ENCODE measurements at places on chromosomes 7 and 10.

DNA sequence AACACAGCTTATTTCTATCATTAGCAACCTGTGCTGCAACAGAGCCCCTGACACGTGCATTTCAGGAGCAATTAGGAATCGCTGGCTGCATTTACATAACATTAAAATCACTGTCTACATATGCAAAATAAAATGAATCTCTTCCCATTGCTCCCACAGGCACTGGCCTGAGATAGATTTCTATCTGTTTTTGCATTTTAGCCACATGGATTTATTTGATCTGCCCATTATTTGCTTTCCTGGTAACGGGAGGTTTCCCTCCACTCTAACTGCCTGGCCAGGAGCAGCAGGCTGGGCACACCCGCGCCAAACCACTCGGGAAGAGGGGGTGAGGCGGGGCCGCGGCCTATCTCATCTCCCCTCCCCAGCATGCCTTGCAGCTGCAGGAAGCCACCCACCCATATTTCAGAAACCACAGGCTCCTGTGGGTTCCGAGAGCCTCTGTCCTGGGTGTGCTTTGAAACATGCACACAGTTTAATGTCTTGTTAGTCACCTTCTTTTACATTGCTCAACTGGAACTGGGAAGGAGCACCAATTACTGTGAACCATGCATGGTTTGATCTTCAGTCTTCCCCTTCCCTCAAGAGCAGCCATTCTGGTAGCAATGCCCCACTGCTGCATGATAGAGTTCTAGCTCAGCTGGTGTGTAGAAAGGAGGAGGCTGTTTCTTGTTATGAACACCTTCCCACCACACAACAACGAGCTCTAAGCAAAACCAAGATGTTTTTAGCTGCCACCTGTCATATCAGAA is 37.7 kb upstream of the IKZF1 start:
- no peak for DNase-seq

- no peak for DNase-seq
Measured at GRCh38 chr10:95268438-95268837, 22.4 kb downstream of the PDLIM1 start.

DNA sequence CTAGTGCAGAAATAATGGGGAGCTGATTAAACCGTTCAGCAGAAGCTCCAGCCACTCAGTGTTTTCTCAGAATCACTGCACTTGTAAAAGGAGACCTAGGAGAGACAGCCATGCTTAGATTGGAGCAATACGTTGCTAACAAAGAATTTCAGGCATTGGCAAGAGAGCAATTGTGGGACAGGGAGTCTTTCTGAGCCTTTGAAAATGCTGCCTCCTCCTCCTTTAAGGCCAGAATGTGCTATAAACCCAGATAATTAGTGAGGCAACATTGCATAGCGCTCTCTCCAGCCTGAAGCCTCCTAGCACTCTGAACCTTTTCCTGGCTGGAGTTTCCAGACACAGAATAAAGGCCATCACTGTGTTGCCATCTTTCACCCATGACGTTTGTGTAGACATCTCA is 18.5 kb upstream of the PTPRN2 start:
- DNase-seq, result no peak

DNA sequence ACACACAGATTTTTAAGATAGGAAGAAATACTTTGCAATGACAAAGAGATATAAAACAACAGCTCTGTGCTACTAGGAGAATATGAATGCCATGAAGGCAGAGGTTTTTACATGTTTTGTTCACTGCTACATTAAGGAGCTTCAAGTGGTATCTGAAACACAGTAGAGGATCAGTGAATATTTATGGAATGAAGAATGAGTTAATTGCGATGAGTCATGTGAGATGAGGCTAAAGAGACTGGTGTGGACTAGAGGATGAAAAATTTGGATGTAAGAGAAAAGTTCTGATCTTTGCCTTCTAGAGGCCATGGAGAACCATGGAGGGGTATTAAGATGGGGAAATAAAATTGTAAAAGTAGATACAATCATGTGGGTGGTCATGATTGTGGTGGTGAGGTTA is 434.2 kb downstream of the PHTF2 start:
- no peak for DNase-seq

DNA sequence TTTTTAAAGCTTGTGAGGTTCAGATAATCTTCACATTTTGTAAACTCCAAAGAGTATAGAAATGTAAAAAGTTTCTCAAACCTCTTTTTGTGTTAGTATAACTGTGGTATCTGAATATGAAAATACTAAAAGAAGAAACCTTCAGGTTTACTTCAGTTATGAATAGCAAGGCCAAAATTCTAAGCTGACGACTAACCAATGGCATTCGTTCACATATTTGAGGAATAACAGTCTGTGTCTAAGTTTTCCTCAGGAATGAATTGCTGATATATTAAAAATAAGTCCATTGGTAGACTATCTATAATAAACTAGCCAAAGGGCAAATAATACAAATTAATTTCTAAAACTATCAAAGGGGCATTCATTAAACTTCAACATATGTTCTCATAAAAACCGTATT is 206.0 kb downstream of the CXCL12 start:
- DNase-seq, result no peak

- DNase-seq, result no peak
Measured at GRCh38 chr7:3987426-3987927, 686.4 kb downstream of the SDK1 start.

DNA sequence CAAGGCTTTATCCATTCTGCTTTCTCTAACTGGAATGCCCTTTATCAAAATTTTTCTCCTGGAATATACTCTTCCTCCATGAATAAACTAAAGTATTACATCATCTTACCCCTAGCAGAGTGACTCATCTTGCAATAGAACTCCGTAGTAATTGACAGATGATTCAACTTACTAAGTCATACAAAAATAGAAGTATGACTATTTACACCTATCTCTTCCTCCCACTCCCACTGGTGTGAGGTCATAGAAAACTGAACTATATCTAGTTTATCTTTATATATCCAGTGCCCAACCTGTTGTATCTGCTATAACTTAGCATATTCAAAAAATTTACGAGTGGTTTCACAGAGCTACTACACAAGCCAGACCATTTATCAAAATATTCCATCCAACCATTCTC is 26.1 kb downstream of the ABCB1 start:
- DNase-seq, result peak; percentile 26

- no peak for DNase-seq
Measured at GRCh38 chr10:119461923-119462322, 80.6 kb downstream of the RGS10 start.

GRCh38 chr7:25643770-25644394 is 415.6 kb upstream of the NPVF start:
- DNase-seq, result no peak

DNA sequence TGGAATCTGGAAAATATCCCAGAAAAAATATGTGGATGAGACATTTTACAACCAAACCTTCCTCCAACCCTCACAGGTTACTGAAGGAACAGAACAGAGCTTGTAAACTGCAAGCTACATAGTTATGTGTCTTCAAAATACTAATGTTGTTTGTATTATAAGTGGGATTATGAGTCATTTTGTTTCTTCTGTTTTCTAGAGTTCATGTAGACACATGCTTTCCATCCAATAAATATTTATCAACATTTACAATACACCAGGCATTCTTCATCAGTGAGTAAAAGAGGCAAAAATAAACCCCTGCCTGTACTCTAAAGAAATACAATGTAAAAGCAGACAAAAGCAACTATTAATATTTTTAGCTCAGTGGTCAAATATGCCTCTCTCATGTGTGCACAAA is 38.0 kb upstream of the TES start:
- DNase-seq, result no peak

- peak; percentile 94 for DNase-seq
Measured at GRCh38 chr7:82443547-82444219, at the start of gene CACNA2D1. Gene CACNA2D1 (minus strand): TSS chr7:82443777.

GRCh38 chr10:8437896-8438295 is 383.4 kb downstream of the GATA3 start:
- no peak for DNase-seq

- no peak for DNase-seq
Measured at GRCh38 chr10:52952391-52953055, 179.9 kb upstream of the MBL2 start.

DNA sequence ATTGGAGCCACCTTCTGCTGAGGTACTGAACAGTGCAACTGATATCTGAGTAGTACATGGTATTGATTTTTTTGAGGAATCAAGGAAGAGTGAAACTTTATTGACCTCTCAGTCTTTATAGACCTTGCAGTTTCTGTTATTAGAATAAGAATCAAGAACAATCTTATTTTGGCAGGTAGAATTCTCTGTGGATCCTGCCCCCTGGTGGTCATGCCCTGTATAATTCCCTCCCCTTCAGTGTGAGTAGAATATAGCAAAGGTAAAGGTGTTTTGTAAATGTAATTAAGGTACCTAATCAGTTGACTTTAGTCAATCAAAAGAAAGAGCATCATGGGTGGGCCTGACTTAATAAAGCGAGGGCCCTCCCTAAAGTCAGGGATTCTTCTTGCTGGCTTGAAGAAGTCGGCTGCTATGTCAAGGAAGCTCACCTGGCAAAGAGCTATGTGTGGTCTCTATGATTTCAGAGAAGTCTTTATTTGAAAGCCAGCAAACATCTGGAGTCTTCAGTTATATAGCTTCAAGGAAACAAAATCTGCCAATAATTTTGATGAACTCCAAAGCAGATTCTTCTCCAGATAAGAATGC is 142.8 kb downstream of the LSM5 start:
- no peak for DNase-seq

DNA sequence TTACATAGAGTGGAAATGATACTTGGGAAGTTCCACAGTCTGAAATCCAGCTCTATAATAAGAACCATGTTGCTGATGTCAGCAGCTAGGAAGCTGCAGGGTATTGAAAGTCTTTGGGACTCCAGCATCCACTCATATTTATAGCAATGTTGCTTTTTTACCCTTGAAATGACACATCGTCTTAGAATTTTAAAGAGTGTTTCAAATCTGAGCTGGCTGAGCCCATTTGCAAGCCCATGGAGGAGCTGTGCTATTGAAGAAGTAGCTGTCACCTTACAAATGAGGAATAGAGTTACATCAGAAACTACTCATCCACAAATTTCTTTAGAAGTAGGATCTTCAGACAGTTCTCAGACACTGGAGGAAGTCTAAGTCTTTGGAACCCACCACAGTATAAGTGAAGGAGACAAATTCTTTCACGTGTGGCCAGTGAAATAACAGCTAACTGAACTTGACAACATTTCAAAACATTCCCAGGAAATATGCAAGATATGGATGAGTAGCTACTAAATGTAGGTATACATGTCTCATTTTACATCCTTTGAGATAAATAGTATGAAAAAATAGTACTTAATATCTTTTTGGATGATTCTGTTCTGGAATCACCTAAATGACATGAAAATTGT is 203.6 kb downstream of the ZNF365 start:
- peak; percentile 32 for DNase-seq

- DNase-seq, result no peak
Measured at GRCh38 chr10:106311590-106311989, 852.9 kb downstream of the SORCS1 start.

DNA sequence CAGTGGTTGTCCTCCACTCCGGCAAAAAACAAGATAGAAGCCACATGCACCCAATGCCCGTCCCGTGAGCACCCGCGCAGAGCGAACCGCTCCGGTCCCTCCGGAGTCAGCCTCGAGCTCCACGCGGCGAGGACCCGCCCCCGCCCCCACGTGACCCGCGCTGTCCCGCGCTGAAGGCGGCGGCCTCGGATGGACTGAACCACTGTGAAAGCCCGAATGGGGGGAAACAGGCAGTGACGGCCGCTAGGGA is 766 bp upstream of the EIF3B start:
- peak; percentile 89 for DNase-seq

DNA sequence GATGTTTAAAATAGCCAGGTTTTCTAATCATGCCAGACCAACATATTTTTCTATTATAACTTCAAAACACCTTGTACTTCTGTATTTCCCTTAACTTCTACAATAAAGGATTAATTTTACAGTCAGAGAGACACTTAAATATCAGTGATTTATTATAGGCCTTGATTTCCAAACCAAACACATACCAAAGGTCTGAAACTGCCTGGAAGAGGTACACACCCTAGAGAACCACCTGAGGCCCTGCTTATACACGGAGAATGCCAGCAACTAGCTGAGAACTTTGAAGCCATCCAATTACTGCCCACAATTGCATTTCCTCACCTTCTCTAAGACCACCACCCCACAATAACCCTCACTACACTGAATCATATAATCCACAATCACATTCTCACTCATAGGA is 4.9 kb downstream of the CCDC6 start:
- DNase-seq, result no peak

DNA sequence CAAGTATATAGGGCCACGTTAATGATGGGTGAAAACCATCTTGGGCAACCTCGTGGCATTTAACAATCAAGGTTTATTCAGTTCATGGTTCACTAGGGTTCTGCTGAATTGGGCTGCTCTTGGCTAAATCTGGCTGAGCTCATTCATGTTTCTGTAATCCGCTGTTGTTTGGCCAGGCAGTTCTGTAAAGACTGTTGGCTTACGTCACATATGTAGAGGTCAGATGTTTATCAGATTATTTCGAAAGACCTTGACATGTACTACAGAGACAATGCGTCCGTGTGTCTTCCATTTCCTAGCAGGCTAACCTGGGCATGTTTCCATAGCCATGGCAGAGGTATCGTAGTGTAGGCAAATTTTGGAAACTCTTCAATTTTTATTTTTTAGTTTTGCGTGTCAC is 190.0 kb upstream of the ZWINT start:
- DNase-seq, result no peak

GRCh38 chr7:7699380-7699779 is 19.0 kb downstream of the RPA3 start:
- DNase-seq, result no peak

DNA sequence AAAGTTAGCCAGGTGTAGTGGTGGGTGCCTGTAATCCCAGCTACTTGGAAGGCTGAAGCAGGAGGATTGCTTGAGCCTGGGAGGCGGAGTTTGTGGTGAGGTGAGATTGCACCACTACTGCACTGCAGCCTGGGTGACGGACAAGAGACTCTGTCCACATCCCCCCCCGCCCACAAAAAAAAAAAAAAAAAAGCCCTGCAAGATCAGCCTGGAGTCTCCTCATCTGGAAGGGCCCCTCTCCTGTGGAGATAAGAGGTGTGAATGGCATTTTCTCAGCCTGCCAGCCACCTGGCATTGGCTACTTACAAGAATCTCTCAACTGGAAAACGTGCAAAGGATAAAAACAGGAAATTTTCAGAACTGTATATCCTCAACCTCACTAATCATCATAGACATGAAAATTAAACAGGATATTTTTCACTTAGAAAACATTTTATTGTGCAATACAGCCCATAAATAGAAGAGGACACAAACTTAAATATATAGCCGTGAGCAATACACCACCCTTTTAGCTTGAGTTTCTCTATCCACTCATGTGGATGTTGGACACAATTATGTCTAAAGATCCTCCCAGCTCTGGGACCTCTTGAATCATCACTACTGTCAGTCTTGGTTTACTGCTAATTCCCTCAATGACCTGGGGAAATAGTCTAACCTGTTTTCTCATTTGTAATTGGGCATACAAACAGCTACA is 11.3 kb upstream of the TSPAN15 start:
- DNase-seq, result peak; percentile 75

DNA sequence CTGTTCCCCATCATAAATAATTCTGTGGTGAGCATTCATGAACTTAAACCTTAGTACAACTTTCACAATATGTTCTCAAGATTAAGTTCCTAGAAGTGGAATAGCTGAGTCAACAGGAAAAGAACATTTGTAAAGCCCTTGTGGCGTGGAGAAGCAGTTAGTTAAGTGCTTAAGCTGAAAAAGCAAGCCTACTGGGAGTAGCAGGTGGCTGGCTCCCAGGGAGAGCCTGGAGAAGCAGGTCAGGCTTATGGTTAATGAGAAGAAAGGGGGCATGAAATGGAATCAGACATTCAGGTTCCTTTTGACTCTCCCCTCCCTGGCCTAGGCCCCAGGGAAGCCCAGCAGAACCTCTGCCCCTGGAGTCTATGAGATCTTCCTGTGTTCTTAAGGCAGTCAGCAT is 35.3 kb downstream of the VSTM4 start:
- DNase-seq, result peak; percentile 39

- DNase-seq, result peak; percentile 31
Measured at GRCh38 chr10:114956466-114956865, 18.5 kb downstream of the TRUB1 start.
